ENCODE measurements at places on chromosomes 16 and 17.
A peak's percentile ranks its signal among the peaks of the same experiment; 100 is the strongest.

DNA sequence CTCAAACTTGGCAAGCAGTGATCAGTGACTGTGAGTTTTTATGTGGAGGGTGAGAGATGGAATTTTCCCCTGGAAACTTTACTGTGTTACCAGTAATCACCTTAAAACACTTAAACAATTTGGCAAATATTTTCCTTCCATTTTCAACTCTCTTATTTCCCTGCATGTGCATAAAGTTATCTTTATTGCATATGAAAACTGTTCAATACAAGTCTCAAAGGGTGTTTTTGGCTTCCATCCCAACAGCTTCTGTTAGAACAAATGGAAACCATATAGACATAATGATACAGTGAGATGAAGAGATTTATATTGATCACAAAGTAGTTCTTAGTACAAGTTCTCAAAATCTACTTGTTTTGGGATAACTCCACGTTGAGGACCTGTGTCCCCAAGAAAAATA lies 36.4 kb upstream of the TANGO6 start:
- DNase-seq, result no peak

DNA sequence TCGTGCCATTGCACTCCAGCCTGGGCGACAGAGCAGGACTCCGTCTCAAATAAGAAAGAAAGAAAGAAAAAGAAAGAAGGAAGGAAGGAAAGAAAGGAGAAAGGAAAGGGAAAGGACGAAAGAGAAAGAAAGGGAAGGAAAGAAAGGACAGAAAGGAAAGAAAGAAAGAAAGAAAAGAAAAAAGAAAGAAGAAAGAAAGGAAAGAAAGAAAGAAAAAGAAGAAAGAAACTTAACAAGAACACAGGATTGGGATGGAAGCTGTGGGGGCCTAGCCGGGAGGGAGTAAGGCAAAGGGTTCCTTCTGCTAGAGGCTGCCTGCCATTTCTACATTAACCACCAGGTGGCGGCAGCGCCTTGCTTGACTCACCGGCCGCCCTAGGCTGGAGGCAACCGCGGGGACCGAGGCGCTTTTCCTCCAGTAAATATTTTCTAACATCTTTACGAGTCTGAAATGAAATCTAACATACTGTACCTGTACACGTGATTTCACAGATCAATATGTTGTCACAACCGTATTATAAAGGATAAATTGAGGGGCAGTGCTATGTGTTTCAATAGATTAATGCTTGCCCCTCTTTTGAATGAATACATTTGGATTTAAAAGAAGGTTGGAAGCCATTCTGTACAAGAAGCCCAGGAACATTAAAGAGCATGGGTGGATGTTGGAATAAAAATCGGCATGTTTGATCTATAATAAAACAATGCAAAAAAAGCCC lies 6.1 kb downstream of the GJD3 start:
- peak; percentile 86 for DNase-seq

DNA sequence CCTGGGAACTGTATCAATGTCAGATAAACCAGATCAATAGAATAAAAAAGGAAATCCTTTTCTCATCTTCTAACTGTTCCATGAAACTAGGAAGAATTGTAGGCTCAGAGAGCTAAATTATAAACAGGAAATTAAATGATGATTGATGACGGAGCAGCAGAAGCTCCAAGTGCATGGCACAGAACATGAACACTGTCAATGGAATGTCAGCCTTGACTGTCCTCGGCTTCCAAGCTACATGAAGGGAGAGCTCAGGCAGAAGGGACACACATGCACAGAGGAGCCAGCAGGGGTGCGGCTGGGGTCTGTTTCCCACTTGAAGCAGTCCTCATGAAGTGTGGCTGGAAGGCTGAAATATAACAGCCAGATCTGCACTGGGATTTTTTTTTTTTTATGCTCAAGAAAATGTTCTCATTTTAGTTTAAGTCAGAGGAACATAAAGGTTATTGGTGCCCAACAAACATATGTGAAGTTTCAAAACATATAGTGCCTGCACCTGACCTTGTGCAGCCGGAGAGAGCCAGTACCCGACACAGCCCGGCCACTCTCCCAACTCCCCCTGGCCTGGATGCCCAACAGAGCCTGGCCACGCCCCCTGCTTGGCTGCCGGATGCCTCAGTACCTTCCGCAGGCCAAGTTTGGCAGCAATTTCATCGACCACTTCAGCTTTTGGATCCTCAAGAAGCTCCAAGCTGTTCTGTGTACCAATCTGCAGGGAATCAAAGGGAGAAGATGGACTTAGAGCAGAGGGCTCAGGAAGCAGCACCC lies 37.0 kb downstream of the NPLOC4 start:
- no peak for DNase-seq

DNA sequence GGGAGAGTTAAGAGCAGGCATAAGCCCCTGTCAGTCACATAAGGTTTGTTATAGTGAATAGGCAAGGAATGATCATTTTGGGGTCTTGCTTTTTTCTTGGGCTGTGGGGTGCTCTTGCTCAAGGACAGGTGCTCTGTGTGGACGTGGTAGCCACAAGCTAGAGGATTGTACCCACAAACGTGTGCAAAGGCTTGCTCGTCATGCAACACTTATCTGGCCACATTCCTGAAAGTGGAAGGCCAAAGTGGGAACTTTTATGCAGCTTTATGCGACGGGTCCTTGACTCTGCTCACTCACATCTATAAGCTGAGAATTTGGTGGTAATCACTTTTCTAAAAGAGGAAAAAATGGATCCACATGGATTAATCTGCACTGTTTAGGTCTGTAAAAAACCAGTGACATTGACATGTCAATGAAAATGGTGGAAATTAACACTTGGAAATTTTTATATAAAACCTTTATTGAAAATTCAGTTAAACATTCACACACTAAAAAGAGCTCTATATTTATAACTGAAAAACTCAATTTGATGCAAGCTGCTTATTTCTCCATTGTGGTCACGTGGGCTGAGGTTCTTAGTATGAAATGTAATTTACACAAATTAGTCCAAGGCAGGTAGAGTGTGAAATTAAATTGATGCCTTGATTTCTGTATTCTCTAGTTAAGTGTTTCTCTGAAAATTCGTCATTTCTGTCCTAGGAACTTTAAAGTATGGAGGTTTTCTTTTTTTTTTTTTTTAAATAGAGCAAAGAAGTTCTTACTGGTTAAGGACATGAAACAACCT lies 162.3 kb downstream of the MSI2 start:
- DNase-seq, result no peak

GRCh38 chr17:63113167-63113566 lies 147.1 kb downstream of the TANC2 start:
- DNase-seq, result no peak

GRCh38 chr17:68197091-68197996 lies 50.5 kb upstream of the AMZ2 start:
- no peak for DNase-seq

DNA sequence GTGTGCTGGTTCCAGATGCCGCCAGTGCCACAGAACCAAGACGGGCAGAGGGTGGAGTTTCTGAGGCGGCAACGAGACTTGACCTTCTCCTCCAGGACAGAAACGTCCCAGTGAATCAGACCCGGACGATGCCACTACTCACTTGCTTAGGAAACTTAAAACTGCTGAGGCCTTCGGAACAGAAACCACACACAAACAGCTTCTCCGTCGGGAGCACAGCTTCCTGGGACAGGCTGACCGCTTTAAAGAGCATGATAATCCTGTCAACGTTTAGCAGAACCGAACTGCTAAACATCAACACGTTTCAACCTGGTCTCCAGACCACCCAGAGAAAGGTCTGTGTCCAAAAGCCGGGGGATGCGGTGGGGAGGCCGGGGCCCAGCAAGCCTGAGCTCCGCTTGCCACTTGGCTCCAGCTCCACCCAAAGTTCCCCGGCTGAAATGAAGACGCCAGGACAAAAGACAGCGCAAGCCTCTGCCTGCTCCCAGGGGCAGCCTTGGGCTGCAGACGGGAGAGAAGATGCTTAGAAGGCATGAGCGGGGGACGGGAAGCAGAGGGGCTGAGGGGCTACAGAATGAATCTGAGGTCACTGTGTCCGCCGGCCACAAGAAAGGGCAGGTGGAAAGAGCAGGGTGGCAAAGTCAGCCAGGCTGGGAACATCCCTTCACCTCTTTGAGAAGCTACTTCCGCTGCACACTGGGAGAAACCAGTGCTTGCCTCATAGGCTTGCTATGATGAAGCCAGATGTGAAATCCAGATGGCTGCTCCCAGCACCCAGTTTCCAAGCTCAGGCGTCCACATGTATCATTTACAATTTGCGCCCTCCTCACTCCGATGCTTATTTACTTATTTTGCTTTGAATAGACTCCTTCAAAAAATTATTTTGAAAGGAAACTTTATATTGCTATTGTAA lies 69.0 kb downstream of the MRM3 start:
- no peak for DNase-seq

DNA sequence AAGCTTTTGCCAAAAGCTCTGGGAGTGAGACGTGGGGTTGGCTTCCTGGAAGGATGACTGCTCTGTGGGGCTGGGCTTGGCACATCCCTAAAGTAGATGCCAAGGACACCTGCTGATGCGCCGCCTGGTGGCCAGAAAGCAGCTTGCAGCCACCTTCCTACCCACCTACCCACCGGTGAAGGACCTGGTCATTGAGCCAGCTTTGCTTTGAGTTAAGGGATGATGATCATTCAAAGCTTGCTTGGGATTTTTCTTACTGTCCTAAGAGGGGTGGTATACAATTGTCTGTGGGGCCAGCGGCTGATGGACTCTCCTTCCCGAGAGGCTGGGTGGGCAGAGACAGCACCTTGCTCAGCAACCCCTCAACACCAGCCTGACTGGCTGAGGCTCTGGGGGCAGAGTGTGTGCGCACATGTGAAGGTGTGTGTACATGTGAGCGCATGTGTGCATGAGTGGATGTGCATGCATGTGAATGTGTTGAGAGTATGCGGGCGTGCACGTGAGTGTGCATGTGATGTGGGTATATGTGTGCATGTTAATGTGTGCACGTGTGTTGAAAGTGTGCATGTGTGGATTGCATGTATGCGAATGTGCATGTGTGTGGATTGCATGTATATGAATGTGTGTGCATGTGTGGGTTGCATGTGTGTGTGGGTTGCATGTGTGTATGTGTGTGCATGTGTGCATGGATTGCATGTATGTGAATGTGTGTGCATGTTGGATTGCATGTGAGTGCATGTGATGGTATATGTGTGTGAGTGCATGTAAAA lies 18.6 kb downstream of the C1QTNF1 start:
- DNase-seq, result peak; percentile 67

- no peak for DNase-seq
Observed at GRCh38 chr16:26889740-26890139, 177.0 kb upstream of the C16orf82 start.

DNA sequence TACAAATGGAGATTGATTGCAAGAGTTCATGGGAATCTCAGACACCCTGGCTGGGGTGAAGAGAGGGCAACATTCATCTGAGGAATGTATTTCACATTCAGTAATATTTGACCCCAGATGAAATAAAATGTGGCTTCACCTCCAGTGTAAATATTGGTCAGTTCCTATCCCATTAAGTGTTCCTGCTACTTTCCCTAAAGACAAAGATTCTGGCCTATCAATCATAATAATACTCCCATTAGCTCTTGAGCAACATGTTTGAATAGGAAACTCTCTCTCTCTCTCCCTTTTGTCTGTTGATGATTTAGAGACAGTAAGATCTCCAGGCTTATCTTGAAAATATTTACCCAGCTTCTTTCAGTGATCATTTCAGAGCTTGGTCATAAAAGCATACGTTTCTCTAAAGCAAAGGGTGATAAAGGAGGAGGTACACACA lies 70.1 kb downstream of the KCNJ2 start:
- DNase-seq, result no peak

- DNase-seq, result no peak
Observed at GRCh38 chr17:29549177-29549923, 17.5 kb downstream of the ABHD15 start.
